ENCODE measurements at places on chromosomes 6 and 20.

DNA sequence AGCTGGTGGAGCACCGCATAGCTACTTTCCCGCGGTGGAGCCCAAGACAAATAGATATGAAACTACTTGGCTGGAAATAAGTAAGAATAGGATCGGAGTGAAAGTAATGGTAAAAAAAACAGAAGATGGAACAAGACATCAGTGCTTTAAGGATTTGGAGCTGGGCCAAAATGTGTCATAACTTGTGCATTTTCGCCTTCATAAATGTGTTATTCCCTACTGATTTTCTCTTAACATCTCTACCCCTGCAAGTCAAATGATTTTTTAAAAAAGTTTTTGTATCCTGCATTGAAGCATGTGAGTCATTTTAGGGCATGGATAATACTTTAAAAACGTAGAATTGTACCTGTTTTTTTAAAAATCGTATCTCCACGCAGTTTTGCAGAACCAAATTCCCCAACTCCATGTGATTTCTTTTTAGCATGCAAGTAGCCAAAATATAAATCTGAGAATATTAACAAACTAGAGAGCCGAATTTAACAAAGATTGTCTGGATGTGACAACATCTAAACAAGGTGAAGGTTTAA is 882 bp upstream of the FAM184A start:
- no peak for DNase-seq

- no peak for DNase-seq
Measured at GRCh38 chr6:35166520-35166919, 25.4 kb upstream of the TCP11 start.

DNA sequence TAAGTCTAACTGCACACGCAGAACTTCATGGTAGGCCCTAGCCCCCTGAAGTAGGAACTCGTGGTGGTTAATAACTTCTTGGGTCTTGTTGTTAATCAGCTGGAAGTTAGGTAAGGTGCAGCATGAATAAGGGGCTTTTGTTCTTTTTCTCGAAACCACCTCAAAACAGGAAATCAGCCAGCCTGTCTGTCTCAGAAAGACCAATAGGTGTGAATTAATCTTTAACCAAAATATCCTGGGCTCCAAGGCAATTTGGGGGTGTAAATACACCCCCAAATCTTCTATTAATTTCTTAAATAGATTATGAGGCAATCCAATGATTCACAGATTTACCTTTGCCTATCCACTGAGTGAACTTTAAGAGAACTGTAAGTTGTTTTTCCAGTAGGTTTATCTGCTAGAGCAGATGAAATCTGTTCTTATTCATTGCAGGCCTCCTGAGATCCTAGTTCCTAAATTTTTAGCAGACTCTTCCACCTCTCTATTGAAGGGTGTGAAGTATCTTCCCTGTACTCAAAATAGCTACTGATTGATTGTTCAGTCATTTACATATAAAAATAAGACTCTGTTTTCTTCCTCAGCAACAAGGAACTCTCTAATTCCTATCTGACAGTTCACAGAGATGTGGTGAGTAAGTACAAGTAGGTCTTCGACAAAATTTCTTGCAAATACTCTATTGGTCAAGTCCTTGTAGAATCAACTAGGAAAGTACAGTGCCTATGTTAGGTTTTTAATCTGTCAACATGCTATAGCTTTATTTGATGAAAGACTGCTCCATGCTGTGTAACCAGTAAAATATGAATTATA is 427.1 kb upstream of the NOX3 start:
- no peak for DNase-seq

DNA sequence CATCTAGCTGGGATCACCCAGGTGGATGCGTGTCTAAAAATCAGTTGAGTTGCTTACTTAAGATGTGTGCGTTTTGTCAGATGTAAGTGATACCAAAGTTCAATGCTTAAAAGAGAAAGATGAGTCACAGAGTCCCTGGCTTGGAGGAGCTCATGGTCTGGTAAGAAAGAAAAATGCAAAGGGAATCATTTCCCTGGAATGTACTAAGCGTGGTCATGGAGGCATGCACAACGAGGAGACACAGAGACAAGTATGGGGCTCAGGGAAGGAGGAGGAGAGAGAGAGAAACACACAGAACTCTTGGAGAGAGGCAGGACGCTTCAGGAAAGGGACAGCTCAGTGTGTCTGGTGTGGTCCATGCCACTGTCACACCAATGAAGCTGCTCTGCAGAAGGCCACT is 186.9 kb upstream of the GMDS start:
- no peak for DNase-seq

DNA sequence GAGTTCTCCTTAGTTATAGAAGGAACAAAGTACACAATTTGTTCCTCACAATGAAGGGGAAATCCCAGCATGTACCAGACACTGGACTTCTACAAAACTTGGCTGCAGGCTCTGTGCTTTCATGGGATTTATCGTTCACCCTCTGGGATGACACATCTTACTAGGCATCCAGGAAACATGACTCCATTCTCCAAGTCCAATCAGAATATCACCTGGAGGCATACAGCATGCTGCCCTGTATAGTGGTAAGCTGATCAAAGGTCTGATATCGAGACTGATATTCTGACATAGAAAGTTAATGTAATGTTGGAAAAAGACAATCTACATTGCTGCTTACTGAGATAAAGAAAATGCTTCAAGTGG is 6.7 kb downstream of the RWDD2A start:
- DNase-seq = no peak

DNA sequence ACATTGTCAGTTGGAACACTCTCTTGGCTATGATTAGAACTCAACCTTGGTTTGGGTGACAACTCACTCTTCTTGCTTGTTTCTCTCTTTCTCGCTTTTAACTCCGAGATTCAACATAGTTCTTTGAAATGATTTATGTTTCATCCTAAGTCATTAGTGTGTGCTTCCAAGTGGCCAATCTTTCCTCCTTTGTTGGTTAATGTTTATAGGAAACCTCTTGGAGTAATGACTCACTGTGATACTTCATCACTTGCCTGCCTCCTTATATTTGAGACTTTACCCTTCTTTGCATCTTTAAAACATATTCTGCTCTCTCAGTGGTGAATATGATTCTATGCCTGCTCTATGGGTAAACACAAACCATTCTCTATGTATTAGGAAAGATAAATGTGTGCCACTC is 279.7 kb upstream of the FLRT3 start:
- no peak for DNase-seq

DNA sequence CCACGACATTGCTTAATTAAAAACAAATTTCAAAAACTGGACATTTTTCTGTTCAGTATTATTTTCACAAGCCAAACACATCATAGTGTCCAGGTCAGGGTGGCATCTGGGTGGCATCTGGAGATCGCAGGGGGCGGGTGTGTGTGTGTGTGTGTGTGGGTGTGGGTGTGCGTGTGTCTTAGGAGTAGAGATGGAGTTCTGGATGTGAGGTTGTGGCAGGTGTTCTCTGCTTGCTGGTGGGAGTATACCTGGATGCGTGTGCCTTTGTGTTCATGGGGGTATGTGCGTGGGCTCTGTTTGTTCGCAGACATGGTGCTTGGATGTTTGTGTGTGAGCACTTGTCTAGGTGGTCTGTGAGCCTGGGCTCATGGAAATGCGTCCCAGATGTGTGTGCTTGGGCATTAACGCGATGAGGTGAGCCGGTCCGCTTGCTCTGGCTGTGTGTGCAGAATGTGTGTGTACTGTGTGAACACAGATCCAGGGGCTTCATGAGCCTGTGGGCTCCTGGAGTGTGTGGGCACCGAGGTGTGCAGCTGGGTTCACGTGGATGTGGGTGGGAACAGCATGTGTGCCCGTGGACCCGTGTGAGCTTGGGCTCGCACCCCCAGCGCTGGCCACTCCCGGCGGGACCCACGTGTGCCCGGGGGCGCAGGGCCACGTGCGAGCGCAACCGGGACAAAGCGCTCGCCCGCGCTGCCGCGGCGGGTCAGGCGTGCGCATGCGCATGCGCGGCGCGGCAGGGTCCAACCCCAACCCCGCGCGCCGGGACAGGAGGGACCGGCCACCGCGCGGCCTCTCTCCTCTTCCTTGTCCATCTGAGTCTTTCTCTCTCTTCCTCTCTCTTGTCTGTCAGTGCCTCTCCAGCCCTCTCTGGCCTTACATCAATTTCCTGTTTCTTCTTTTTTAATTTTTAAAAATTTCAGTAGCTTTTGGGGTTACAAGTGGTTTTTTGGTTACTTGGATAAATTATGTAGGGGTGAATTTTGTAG is 60.4 kb downstream of the SRC start:
- DNase-seq = no peak

- no peak for DNase-seq
Measured at GRCh38 chr6:119274197-119274595, 75.4 kb downstream of the MAN1A1 start.

DNA sequence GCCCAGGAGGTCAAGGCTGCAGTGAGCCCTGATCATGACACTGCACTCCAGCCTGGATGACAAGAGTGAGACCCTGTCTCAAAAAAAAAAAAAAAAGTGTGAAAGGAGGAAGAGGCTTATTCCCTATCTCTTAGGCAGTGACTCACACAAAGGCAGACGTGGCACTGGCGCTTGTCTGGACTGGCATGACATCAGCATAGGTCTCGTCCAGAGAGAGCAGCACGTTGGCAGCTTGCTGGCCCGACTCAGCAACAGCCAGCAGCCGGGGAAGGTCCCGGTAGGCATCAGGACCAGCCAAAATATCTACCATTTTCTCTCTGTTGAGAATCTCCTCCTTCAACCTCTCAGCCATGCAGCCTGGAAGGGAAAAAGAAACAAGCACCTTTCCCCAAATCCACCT is 14.1 kb downstream of the CDK5RAP1 start:
- DNase-seq = no peak

DNA sequence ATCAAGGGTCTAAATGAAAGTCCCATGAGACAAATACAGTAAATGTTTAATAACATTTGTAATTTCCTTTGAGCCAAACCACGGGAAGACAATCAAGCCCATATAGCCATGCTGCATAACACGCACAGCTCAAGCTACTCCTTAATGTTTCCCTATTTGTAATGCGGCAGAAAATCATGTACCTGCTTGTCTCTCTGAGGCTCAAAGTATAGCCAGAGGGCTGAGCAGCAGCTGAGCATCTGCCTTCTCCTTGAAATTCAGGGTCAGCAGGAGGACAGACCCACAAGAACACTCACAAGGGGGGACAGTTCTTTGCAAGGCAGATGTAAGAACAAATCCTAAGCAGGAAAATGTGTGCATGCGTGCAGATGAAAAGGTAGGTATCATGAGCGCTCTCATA is 45.8 kb upstream of the JARID2 start:
- no peak for DNase-seq

GRCh38 chr6:22248513-22249308 is 48.1 kb downstream of the PRL start:
- no peak for DNase-seq

DNA sequence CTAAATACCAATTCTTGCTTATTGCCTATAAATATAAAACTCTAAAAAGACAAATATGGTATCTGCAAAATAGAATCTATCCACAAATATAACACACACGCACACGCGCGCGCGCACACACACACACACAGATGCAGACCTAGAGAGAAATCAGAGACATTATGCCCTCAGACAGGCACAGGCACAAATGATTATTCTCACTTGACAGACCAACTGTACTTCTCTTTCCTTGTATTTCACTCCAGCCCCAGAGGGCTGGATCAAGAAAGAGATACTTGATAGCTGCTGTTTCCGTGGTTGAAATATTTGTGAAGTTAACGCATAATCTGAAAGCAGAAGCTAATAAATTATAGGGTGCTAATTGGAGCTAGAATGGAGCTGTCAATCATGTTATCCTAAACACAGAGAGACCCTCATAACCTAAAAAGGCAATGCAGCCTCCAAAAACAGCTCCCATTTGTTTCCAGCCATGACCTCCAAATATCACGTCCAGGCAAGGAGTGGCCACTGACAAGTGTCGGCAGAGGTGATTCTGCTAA is 11.5 kb downstream of the VGLL2 start:
- DNase-seq = no peak

DNA sequence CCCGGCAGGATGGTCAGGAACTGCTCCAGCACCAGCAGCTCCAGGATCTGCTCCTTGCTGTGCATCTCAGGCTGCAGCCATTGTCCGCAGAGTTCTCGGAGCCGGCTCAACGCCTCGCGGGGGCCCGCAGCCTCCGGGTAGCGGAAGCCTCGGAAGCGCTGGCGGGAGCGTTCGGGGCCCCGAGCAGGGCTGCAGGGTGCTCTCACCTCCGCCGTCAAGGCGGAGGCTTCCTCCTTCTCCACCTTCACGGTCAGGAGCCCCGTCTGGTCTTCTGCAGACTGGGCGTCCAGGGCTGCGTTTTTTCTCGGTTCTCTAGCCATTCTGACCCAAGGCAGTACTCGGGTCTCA is 434 bp downstream of the ZKSCAN4 start:
- no peak for DNase-seq

GRCh38 chr20:39356908-39357307 is 394.8 kb downstream of the DHX35 start:
- no peak for DNase-seq

DNA sequence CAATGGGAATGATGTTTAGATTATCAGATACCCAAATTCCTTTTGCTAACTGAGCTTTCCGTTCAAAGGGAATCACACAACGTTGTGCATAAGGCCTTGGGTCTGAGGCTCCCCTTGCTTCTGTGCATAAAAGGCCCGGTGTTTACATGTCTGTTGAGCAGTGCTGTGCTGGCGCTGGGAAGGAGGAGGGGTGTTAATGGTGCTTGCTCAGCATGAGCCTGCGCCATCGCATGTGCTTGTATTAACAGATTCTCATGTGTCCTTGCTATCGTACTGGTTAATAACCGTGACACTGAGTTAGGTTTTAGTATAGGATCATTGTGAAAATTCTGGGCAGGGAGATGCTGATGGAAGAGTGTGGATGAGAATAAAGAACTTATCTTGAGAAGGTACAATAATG is 62.3 kb upstream of the TRAF3IP2 start:
- DNase-seq = no peak

DNA sequence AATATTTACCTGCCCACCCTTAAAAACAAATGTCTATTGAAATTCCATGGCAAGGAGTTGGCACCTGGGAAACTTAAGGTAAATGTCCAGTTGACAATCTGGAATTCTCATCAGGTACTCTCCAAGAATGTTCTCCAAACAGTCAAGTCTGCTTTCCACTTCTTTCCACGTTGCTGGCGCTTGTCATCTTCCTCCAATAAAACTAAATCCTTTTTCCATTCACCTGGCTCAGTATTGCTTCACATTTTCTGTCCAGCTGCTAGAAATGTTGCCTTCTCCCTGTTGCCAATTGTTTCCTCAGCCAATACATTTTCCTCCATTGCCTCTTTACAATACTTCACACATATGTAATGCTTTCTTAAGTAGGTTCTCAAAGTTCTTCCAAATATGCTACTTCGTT is 1288.1 kb upstream of the MAP3K7 start:
- DNase-seq = no peak
